ENCODE measurements at places on chromosomes 6 and 20.

GRCh38 chr6:62324834-62325233 lies 38.8 kb upstream of the KHDRBS2 start:
- DNase-seq, result no peak

GRCh38 chr6:54913211-54913610 lies 66.6 kb downstream of the FAM83B start:
- no peak for DNase-seq

GRCh38 chr6:150999107-150999506 lies 133.6 kb downstream of the MTHFD1L start:
- DNase-seq, result no peak

GRCh38 chr6:6699741-6700367 lies 111.3 kb downstream of the LY86 start:
- DNase-seq, result no peak

GRCh38 chr6:112450663-112451062 lies 103.5 kb downstream of the RFPL4B start:
- no peak for DNase-seq

GRCh38 chr6:156808287-156808686 lies 31.1 kb downstream of the ARID1B start:
- no peak for DNase-seq

DNA sequence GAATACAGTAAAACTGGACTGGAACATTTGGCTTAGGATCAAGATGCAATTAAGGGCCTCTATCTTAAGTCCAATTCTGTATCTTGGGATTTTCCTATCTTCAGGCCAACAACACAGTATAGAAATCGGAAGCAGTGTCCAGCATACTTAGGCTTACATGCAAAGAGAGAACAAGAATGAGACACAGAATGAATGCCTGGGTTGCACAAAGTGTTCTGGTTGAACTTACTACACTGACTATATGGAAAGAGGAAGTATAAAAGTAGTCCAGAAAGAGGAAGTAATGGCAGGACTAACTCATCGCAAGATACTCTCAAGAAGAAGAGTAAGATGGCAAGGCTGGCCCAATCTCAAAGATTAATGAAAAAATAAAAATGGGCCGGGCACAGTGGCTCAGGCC lies 87.6 kb downstream of the BTBD9 start:
- DNase-seq, result no peak

- no peak for DNase-seq
These were observed 619 bp downstream of the DAAM2 start for GRCh38 chr6:39792540-39793450.

DNA sequence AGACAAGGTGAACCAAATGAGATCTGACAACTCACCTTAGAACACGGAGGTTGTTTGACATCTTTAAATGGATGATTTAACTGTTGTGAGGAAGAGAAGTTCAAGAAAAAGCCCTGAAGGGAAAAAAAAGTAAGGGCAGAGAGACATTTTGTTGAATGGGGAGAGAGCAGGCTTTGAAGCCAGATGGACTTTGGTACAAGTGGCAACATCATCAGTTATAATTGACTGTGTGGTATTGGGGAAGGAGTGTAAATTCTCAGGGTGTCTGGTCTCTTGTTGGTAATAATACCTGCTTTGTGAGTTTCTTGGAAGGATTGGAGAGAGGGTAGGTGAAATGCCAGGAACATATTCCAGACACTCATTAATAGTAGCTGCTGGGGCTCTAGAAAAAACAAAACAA lies 21.6 kb downstream of the OGFRL1 start:
- DNase-seq, result no peak

Measured in activated T-cell treated with anti-CD3 and anti-CD28 coated beads, Interleukin-2, amount 50 U/mL, for 1 hour (primary cell).